ENCODE measurements at places on chromosomes 6 and 20.

DNA sequence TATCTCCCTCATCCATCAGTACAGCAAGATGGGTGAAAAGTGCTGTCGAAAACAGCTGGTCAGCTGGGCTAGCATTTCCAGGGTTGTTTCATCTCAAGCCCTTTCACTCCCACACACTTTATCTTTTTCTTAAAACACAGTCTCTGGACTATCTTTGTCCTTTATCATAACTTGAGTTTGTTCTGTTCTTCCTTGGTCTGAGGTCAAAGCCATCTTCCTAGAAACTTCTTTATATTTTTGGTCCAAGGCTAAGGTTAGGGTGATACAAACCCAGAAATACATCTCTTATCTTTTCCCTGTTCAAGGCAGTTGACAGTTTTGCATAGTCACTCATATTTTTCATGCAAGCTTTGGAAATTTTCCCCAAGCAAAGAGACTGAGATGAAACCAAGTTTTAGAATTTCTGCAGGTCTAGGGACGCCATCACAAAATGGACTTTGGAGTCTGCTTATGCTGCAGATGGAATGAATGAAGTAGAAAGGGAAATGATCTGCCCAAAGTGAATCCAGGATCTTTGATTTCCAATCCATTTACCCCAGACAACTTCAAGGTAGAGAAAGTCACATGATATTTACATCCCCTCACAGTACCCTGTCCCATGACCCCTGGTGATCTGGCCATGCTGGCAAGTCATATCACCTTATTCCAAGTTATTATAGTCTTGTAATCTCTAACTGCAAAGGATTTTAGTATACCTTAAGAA is 297.0 kb downstream of the ZNF217 start:
- DNase-seq = no peak

DNA sequence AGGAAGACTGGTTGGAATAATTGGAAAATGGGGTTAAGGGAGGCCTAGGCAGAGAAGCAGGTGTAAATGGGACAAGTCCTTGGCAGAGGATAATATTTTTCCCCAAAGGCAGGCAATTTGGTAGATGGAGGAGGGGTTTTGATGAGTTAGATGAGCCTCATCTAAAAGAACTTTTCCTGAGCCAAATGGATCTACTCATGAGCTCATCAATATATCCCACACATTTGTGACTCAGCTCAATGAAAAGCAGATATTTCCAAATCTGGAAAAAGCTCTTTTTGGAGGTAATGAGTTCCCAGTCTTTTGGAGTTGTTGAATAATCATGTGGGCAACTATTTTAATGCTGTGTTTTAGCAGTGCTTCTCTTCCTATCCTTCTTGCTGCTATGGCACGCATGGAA is 685.5 kb upstream of the CITED2 start:
- peak; percentile 45 for DNase-seq

- DNase-seq = no peak
Observed at GRCh38 chr20:39233755-39234154, 271.6 kb downstream of the DHX35 start.

DNA sequence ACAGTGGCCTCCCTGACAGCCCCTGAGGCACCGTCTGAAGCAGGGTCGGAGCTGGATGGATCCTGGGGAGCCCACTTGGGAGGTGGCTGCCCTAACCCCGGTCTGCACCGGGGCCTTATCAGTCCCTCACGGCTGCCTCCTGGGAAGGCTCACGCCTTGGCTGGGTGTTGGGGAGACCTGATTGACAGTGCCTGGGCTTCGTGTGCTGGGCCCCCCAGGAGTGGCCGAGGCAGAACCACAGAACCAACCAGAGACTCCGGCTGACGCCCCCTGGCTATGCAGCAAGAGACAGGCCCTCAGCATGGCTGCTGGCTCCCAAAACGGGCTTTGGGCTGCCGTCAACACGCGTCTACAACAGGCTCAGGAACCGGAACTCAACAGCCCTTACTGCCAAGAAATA is 219.6 kb downstream of the TAF4 start:
- DNase-seq = no peak

DNA sequence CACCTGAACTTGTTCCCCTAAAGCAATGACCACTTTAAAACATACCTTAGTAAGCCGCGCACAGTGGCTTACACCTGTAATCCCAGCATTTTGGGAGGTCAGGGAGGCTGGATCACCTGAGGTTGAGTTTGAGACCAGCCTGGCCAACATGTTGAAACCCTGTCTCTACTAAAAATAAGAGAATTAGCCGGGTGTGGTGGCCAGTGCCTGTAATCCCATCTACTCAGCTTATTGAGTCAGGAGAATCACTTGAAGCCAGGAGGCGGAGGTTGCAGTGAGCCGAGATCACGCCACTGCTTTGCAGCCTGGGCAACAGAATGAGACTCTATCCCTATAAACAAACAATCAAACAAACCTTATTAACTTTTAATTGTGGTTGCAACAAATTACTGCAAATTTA is 1.6 kb upstream of the RAET1E start:
- DNase-seq = no peak

- DNase-seq = no peak
Observed at GRCh38 chr6:94027374-94027773, 608.0 kb upstream of the EPHA7 start.

DNA sequence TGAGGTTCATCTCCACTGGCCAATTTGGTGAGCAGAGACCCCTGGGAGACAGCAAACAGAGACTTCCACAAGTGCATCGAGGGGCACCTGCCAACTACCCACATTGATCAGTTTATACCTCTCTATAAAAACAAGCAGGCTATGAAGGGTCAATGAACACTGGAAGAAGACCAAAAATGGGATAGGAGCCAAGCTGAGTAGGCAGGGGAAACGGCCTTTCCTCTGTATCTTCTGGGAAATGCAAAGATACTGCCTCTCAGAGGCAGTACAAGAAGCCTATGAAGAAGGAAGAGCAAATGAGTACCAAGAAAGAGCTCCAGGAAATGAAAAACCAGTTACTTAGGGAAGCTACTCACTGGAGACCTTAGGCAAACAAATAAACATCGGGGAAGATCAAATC is 247.7 kb downstream of the GMDS start:
- DNase-seq = no peak

GRCh38 chr20:43576108-43576507 is 14.6 kb upstream of the IFT52 start:
- DNase-seq = no peak

DNA sequence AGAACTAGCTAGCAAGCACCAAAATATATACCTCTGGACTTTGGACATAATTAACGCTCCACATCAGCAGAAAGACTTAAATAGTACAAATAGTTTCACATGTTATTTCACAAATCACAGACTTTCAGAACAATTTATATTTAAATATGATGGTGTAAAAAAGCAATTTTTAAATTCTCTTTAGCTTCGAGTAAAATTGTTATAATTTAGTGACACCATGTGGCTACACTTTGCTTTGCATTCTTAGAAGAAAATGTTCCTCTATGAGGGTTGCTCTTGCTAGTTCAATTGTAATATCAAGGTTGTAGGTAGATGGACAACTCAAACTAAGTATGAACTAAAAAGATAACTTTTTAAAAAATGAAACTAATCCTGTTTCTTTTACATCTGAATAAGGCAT is 69.0 kb downstream of the BTBD9 start:
- peak; percentile 18 for DNase-seq

GRCh38 chr6:163538331-163538730 is 123.8 kb downstream of the QKI start:
- DNase-seq = no peak

Measured in EL (cell line).